ENCODE measurements at places on chromosomes 5 and 9.

DNA sequence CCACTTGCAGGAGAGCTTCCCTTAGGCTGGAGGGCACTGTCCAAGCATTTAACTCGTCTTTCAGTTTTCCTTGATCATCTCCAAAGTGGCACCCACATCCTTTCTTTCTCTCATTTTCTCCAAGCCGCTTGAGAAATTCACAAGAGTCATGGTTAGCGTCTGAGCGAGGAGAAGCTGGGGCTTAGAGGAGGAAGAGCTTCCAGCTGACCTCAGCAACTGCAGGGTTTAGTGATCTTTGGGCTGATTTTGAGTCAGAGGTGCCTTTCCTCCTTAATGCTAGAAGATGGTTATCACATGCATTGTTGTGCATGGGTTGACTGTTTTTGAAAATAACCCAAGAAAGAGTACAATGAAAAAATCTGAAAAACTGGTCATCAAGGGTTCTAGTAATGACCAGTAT lies 134.7 kb downstream of the GADD45G start:
- DNase-seq = no peak

DNA sequence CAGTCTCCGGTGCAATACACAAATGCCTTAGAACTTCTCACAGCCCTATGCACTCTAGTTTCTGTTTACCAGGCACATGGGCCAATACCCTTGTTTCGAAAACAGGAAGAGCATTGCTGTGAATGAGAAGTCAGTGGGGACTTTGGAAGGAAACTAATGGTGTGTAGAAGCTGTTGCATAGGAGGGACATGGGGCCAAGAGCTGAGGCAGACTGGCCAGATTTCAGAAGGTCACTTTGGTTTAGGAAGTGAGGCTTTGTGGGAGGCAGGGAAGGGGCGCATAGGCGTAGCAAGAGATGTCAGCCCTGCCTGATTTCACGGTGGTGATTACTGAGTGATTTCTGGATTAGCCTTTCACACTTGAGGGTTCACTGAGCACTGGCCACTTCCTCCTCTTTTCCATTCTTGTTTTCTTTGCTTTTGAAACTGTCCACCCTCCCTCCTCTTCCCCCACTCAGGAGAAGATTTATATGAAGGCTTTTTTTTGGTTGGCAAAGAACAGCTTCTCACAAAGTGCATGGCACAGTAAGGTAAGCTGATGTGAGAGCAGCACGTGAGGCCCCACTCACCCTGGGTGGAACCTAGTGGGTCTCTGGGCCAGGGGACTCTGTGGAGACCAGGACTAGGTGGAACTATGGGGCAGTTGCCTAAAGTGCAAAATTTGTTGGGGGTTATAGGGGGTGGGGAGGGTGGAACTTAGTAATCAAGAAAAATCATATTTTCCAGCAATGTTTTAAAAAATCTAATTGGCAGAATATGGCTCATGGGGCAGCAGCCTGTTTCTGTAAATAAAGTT lies 6.1 kb upstream of the TMEM252 start:
- no peak for DNase-seq

- DNase-seq = no peak
Measured at GRCh38 chr9:5620494-5620893, 8.4 kb upstream of the RIC1 start.

- DNase-seq = no peak
Measured at GRCh38 chr5:72438141-72438540, 69.1 kb downstream of the ZNF366 start.

DNA sequence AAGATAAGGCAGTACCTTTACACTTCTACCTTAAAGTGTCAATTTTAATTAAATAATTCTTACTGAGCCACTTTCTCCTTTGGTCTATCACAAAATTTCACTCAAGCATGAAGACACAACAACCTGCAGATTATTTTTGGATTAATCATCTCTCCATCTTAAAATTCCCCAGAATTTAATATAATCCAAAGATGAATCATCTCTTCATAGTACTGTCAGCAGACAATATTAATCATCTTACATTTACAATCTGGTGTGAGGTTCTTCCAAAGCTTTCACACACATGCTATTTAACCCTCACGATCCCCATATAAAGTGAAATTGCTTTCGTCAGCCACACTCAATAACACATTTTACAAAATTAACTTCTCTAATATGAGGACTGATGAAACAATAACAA lies 43.0 kb downstream of the LHFPL2 start:
- no peak for DNase-seq

Measured in stimulated activated CD4-positive, alpha-beta T cell treated with anti-CD3 and anti-CD28 coated beads, Interleukin-15, amount 100 ng/mL, for 1 hour (primary cell).